Activated CD4-positive, alpha-beta T cell treated with anti-CD3 and anti-CD28 coated beads, Interleukin-2, amount 50 U/mL, for 4 hours (primary cell): ENCODE measurements at places on chromosomes 2 and 18.

DNA sequence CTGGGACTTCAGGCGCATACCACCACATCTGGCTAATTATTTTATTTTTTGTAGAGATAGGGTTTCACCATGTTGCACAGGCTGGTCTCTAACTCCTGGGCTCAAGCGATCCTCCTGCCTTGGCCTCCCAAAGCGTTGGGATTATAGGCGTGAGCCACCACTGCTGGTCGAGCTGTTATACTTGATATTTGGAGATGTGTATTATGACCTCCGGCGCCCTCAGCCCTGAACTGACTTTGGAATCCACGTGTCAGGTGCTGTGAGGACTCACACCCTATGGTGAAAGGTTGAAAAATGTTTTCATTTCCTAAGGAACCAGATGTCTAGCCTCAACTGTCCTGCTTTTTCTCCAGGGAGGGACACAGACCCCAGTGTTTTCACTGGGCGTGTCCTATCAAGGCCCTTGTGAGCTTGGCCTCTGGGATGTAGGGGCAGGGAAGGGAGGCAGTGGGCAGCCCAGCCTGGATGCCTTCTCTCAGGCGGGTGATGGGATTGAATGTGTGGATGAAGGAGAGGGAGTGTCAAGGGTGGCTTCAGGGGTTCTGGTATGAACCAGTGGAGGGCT lies 56.4 kb upstream of the HAAO start:
- no peak for DNase-seq

DNA sequence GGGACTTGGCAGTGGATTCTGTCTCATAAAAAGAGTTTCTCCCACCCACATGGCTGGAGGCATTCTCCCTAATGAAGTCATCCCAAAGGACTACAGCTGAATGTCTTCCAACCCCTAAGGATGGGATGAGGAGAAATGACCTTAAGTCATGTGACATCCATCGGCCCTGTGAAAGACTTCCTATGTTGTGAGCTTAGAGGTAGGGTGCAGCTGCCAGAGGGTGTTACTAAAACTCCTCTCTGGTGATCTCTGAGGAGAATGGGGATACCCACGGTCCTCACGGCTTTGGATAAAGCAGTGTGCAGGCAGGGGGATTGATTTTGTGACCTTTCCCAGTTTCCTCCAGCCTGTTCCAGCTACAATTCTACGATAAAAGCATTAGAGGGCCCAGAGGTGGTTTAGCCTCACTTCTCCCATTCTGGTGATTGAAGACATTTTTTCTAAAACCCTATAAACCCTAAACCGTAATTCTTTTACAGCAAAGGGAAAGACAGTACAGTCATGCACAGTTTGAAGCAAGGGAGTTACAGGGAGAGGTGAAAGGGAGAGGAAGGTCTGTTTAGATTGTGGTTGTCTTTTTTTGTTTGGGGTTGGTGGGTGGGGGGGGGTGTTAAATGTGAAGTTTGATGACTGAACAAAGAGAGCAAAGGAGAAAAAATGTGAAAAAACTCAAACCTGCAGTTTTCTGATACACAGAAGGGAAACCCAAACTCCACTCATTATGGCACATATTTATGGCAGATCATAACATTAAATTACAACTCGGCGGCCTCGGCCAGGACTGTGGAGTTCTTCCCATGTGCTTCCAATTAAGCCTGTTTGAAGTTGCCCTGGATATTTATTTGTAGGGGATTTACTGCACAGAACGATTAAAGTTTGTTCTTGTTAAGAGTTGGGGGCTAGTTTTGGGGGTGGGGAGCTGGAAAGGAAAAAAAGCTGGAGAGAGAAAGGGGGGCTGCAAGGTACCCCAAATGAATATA lies 26.6 kb upstream of the SLC14A2 start:
- no peak for DNase-seq

DNA sequence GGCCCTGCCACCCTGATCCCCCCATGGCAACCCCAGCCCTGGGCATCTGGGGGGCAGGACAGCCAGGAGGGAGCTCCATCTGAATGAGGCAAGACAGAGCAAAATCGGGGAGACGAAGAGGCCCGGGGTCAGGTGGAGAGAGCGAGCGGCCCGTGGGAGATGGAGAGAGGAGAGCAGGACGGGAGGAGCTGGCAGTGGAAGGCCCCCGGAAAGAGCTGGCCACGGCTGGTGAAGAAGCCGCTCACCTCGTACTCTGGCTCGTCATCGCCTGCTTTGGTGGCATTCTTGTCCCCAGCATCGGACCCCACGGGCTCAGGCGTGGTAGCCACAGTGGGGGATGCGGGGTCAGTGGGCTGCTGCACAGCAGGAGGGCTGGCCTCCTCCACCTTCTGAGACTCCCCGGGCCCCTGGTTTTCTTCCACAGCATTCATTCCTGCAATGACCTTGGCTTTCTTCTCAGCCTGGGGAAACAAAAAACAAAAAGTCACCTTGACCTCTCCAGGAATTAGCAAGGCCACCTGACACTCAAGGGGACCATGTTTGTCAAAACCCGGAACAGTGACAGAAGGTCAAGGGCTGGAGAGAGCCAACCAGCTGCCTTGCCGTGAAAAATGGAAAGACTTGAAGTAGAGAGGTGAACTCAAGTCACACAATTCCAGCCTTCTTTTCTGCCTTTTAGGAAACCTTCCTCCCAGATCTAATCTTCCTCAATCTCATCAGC lies 79.6 kb upstream of the POMC start:
- DNase-seq: no peak

GRCh38 chr2:231374771-231375170 lies 20.7 kb upstream of the B3GNT7 start:
- no peak for DNase-seq

GRCh38 chr2:196594158-196594557 lies 45.4 kb upstream of the CCDC150 start:
- DNase-seq: no peak

GRCh38 chr2:3420769-3421397 lies 41.4 kb downstream of the TRAPPC12 start:
- no peak for DNase-seq
